ENCODE measurements at places on chromosomes 13 and 19.

- no peak for DNase-seq
These were observed 52.2 kb upstream of the F7 start for GRCh38 chr13:113053376-113053775.

- DNase-seq = peak; percentile 30
These were observed 401 bp upstream of the ZNF765 start for GRCh38 chr19:53394522-53394973.

- DNase-seq = no peak
These were observed 806 bp downstream of the ZNF414 start for GRCh38 chr19:8513036-8513686.

GRCh38 chr13:40600149-40600751 lies 66.2 kb downstream of the FOXO1 start:
- DNase-seq = no peak

- peak; percentile 78 for DNase-seq
These were observed 11.0 kb downstream of the ZNF552 start for GRCh38 chr19:57803594-57804325.

DNA sequence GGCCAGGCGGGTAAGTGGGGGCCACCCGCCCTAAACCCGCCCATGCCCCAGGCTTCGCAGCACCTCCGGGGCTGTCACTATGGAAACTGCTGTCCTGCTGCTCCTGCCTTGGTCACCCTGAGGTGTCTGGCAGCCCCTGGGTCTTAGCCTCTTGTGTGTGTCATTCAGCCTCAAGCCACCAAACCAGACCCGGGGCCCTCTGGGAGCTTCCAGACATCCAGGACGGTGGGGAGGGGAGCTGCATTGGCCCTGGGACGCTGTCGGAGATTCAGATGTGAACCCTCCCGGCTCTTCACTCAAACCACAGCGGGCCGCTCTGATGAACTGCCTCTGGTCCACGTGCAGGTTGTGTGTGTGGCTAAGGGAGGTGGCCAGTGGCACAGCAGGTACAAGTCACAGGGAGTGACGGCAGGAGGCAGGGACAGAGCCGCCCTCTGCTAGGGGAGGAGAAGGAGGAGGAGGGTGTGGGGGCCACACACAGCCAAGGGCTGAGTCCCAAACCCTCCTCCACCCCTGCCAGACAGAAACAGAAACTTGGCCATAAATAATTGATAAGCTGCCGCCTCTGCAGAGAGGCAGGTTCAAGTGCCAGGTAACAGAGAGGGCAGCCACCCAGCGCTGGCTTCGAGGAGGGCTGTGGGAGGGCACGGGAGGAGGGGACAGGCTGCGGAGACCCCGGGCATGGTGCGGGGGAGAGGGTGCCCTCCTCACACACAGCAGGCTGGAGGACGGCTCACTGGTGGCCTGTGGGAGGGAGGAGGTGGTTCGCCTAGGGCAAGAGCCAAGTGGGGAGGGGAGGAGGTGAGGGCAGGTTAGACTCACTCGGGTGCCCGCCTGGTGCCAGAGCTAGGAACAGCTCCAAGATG lies 8.0 kb downstream of the NANOS3 start:
- DNase-seq = no peak

GRCh38 chr13:77868717-77869116 lies 49.9 kb downstream of the EDNRB start:
- peak; percentile 7 for DNase-seq

DNA sequence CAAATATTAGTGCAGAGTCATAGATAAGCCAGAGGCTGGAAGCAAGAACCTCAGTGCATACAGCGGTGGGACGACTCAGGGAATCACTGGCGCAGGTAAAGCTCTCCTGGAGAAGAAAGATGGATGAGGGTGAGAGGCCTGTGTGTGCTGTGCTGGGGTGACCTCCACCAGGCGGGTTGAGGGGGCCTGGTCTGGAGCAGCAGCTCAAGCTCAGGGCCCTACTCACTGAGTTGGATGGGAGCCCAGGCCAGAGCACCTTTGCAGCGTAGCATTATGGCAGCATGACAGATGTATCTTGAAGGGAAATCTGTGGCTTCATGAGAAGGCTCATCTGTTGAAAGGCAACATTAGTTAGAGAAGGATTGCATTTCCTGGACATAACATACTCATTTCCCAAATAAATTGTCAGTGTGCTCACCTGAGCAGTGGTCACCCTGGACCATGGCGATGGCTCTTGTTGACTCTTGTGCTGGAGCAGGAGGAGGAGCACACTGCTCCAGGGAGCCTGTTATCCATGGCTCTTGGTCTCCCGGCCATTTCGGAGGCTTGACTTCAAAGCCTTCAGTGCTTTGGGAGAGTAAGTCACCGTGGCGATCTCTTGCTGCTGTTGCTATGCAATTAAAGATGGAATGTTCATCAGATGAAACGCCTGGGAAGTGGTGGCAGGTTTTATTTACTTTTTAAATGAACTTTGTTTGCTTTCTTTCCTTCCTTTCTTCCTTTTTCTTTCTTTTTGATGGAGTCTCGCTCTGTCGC lies 25.0 kb downstream of the HNRNPM start:
- no peak for DNase-seq

DNA sequence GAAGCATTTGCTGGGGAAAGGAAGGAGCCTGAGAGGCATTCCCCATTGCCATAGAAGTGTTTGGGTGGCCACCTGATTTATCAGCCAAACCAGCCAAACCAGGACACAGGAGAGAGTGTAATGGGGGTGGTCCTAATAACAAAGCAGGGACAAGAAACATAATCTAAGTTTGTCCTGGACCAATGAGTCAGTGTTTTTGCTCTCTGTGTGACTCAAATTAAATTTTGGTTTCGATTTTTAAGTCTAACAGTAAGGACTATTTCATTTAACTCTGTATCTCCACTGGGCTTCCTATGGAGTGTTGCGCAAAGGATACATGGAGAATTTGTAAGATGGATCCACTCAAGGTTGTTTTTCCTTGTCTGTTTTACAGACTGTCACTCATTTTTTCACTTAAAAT lies 19.5 kb upstream of the TRPC4 start:
- peak; percentile 26 for DNase-seq

DNA sequence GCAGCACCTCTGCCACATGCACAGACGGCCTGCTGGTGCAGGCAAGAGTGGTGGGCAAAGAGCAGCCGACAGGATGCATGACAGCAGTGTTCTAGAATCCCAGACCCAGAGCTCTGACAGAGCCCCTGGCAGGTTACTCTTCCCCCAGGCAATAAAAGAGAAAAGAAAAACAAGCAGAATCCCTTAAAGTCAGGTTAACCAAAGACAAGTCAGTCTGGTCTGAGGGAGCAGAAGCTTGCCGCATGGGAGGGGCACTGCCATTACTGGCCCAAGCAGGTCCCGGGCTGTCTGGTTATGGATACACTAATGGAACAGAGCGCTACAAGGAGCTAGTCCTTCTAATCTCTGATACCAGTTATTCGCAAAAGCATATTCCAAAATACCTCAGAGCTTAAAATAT lies 36.1 kb upstream of the DOCK9 start:
- DNase-seq = no peak

DNA sequence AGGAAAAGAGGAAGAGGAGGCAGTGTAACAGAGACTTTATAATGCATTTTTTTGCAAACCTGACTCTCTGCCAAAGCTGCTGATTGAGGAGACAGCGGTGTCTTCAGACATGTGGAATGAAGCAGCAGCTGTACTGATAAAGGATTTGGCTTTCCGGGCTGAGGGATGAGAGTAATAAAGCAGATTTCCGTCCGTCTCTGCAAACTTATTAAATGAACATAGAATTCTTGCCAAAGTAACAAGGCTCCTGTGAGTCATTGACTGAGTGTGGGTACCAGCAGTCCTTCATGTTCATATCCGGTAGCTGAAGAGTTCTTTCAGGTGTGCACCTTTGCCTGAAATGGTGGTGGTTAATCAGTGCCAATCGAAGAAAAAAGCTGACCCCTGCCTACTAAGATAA lies 112.6 kb downstream of the LIG4 start:
- DNase-seq = peak; percentile 28

- no peak for DNase-seq
These were observed 49.9 kb upstream of the ADGRE1 start for GRCh38 chr19:6837525-6837924.

- no peak for DNase-seq
These were observed 824 bp upstream of the ZNF331 start for GRCh38 chr19:53537121-53537520.

DNA sequence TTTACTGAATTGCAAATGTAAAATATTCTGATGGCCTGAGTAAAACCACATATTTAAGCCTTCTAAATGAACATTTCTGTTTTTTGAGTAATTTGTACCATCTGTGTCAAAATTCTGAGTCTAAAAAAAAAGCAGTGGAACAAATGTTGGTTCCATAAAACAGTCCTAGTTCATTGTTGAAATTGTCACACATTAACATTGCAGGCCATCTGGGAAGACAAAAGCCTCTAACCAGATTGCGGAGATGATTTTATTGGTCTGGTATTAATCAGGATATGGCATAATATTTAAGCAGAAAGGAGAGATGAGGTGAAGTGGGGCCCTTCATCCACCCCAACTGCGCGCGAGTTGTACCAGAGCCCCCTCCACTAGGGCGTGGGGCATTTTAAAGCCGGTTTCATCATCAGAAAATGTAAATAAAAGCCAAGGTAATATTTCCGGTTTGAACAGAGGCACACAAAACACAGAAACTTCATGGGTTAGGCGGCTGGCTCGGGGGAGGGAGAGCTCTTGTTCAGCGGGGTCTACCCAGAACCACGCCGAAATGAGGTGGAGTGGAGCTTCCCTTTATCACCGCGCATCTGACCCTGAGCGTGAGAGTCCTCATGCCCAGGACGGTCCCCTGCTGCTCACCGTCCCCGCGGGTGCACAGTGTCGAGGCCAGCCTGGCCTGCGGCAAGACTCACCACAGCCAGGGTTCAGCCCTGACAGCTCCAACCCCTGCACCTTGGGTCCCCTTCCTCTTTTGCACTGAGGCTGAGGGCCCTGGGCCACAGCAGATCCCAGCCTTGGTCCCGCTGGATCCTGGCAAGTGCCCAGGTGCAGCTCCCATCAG lies 169.2 kb downstream of the URI1 start:
- no peak for DNase-seq

GRCh38 chr13:32430018-32430747 lies 2.3 kb upstream of the N4BP2L1 start:
- DNase-seq = no peak

DNA sequence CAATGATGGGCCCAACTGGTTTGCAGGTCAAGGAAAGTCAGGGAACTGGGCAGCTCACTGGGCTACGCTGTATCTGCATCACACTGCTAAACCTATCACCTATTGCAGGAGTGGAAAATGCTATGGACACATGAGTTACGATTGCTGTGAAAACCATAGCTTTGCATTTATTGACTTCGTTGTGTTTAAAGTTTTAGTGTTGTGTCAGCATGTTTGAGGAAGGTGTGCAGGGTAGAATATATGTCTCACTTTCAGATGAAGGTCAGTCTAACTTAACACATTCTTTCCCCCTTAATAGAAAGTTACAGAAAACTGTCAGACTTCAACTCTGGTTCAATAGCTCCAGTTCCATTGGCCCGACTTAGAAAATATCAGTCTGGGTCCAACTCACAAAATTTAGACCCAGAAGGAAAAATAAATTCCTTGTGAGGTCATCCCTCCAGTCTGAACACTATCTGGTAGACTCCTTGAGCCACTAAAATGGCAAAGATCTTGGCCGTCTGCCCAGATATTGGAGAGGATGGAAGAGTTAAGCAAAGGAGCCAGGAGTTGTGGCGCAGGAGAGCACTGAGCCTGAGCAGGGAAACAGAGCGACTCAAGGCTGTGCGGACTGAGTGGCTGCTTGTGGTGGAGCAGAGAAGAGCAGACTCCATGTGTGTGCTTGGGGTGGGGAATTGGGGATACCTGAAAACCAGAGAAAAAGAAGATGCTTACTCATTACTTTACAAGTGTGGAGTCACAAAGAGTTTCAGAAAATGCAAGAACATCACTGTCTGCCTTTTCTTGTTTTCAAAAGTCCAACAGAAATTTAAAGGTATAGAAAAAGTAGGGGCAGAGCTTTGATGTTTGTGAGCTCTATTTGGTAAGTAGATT lies 518.5 kb downstream of the FGF9 start:
- no peak for DNase-seq

- DNase-seq = no peak
These were observed 17.8 kb upstream of the LGALS16 start for GRCh38 chr19:39637891-39638290.

GRCh38 chr13:33194820-33195692 lies 90.5 kb downstream of the STARD13 start:
- peak; percentile 98 for DNase-seq

DNA sequence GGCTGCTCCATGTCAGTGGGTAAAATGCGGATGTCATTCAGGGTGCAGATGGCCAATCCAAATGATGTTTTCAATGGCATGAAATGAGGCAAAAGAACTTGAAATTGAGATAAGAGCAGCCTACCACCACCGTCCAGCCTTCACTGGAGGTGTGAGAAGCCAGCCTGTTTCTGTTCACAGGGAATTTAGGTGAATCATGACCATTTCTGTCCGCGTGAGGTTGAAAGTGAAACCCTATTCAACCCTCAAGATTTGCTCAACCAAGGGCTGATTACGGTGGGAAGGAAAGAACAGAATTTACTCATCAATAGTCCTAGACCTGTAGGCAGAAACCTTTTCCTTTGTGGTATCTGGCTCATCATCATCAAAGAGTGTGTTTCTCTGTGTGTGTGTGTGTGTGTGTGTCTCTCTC lies 370.7 kb downstream of the COG6 start:
- peak; percentile 81 for DNase-seq

DNA sequence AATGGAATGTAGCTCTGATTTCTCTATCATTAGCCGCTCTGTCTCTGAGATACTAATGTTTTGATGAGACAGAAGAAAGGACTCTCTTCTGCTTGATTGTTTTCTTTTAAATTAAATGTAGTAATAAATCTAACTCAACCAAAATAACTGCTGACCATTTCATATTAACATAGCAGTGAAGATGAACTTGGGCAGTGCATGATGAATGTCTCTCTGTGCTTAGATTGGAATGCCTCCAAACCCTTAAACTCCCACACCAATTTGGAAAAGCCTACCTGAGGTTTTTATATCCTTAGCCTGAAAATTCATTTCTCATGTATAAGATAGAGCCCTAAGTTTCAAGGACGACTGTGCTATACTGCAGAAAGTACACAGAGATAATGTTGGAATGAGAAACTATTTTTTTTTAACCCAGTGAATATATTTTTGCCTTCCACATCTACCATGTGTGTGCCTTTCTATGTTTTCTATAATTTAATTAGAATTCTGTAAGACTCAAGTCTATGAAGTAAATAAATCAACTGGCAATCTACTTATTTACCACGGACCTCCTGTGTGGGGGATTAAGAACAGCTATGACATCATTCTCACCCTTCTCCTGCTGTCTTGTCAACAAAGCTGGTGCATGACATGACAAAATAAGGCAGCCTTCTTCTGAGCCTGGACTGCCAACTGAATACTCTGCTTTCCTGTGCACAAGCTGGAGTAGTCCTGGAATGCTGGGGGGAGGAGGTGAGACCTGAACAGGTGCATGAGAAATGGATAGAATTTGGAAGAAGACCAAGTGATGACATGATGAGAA lies 155.5 kb downstream of the FGF9 start:
- DNase-seq = no peak

DNA sequence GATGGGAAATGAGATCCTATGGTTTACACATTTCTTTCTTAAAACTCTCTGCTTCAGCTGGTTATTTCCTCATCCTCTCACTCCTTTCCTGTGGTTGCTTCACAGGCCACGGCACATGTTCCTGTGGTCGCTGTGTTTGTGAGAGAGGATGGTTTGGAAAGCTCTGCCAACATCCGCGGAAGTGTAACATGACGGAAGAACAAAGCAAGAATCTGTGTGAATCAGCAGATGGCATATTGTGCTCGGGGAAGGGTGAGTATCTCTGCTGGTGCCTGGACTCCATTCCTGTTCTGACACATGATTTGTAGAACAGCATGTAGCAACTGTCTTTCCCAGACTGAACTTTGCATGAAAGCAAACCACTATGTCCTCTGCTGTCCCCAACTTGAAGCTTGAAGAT lies 254.2 kb downstream of the ITGBL1 start:
- DNase-seq = peak; percentile 99

GRCh38 chr19:5826531-5827341 lies 12.8 kb downstream of the FUT6 start:
- no peak for DNase-seq
